ENCODE measurements at places on chromosomes 6 and 20.

DNA sequence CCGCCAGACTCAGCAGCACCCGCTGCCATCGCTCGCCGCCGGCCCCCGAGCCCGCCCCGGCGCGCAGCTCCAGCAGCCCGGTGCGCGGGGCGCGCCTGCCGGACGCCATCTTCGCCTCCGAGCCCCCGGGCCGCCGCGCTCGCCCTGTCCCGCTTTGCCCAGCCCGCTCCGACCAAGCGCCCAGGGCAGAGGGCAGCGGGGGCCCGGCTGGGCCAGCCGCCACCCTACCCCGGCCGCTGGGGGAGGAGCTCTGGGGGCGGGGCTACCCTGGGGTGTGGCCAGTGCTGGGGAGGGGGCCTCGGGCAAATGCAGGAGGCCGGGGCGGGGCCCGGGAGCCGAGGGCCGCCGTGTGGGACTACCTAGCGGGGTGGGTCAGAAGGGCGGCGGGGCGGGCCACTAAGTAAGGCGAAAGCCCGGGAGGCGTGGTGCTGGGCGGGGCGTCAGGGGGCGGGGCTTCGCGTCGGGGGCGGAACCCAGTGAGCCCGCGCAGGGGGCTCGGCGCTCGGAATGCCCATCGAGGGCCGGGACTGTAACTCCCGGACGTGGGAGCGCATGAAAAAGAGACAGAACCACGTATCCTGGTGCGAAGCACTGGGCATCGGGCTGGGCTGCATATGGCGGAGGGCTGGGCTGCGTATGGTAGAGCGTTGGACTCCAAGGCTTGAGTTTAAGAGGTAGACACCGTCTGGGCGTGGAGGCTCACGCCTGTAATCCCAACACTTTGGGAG is at the start of gene SNTA1:
TSS of gene SNTA1 (minus strand) at position 252 of the 728 bp plus-strand sequence. CDS start at position 109, 143 bp downstream.
- peak; percentile 73 for DNase-seq

GRCh38 chr6:132971676-132972075 is 157.3 kb downstream of the RPS12 start:
- DNase-seq = no peak

GRCh38 chr6:106546261-106546690 is 83.0 kb downstream of the RTN4IP1 start:
- DNase-seq = no peak

DNA sequence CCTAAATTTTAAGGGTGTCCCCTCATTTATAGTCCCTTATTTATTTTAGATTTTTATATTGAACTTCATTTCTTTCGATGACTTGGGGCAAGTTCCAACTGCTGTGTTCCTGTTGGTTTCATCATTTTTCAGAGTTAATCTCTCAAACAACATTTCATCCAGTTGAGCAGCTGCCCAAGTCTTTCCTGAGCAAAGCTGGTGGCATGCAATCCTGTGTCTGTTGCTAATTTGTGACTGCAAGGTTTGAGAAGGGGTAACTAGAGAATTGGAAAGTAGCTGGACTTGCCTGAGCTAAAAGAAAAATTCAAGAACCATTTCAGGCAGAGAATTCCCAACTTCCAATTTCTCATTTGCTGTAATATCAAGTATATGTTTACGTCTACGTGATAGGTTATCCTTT is 881.5 kb upstream of the SLC35B3 start:
- no peak for DNase-seq

- no peak for DNase-seq
Measured at GRCh38 chr20:63365601-63366389, 4.6 kb upstream of the CHRNA4 start.

DNA sequence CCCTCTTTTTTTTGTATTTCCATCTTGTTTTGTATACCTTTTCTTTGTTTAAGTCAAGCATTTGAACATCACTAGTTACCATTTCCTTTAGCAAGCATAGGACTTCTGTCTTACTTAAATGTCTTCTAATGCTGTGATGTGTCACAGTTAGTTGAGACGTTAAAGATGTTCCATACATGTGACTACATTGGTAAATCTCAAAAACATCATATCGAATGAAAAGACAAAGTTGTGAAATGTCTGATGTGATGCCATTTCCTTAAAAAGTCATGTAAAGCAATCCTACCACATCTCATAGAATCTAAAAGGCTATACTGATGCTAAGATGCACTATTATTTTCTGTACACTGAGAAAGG is 26.8 kb downstream of the SLC16A10 start:
- DNase-seq = no peak

DNA sequence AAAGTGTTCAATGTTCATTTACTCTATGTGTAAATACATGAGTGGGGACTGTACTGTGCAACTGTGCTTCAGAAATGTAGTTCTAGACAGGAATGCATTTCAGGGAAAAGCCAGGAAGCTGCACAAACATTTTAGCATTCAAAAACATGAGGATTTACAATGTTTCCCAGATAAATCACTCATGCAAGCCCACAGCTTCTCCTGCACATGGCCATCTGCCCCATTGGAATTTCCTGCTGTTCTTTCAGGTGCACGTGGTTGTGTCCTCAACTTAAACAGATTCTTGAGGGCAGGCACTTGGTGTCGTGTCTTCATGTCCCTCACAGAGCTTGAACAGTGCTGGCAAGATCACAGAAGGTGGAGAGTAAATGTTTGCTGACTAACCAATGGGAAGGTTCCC is 101.5 kb downstream of the UNC5CL start:
- DNase-seq = no peak

- DNase-seq = no peak
Measured at GRCh38 chr6:15378866-15379265, 133.0 kb downstream of the JARID2 start.

DNA sequence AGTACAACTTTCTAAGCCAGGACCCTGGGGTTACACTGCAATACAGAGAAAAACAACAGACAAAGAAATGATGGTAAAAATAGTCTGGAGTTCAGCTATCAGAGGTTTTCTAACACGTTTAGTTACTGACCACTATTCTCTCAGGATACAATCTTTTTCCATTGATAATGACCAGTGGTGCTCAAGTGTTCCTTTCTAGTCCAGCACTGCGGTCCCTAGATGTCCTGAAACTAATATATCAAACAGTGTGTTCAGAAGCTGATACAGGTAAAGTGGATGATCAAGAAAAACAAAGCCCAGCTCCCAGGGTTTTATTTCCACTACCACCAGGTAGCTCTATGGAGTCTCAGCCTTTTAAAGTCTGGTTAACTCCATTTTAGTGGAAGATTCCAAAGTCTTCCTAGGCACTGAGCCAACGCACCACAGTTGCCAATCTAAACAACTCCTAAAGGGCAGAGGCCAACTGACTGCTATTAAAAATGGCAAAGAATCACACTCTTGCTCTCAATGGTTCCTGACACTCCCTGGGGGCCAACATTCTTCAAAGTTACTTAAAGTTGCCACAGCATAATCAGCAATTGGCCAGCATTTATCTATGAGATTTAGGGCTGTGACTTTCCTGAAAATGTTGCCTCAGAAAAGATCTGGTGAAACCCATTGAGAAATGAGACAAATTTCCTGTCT is 38.2 kb downstream of the DZANK1 start:
- no peak for DNase-seq

- DNase-seq = no peak
Measured at GRCh38 chr6:3489027-3489757, 32.3 kb upstream of the SLC22A23 start.

DNA sequence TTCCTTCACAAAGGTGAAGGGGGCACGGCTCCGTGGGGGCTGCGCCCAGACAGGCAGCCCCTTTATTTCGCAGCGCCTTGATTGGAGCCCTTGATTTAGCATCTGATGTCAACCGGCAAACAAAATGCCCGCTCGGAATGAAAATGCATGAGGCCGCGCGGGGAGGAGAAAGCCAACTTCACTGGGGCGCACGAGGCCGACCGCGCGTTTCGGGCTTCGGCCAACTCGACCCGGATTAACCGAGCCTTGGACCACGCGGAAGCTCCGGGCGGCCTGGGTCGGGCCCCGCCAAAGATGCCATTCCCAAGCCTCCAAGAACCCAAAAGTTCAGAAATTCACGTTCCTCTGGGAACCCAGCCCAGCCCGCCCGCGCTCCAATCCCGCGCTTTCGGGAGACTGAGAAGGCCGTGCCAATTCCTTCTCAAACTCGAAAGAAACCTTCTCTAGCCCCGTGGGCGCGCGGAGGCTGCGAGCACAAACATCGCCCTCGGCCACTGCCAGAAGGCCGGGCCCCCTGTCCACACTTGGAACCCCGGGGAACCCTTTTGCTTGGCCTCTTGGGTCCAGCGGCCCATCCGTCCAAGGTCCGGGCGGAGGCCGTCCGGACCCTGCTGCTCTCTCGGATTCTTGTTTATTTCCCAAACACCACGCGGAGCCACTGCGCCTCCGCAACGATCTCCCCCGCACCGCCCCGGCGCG is 879 bp upstream of the INSM1 start:
- DNase-seq = no peak

DNA sequence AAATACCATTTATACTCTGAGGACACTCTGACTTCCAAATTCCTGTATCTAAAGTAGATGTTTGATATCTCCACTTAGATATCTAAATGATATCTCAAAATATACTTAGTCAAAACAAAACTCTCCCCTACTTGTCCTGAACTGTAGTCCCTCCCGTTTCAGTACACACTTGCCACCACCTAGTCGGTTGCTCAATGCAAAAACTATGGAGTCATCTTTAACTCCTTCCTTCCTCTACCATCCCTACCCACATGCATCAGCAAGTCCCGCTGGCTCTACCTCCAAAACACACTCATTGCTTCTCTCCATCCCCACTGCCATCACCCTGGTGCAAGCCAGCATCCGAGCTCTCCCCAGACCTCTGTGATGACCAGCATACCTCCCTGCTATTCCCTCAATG is 13.2 kb downstream of the STX7 start:
- no peak for DNase-seq

DNA sequence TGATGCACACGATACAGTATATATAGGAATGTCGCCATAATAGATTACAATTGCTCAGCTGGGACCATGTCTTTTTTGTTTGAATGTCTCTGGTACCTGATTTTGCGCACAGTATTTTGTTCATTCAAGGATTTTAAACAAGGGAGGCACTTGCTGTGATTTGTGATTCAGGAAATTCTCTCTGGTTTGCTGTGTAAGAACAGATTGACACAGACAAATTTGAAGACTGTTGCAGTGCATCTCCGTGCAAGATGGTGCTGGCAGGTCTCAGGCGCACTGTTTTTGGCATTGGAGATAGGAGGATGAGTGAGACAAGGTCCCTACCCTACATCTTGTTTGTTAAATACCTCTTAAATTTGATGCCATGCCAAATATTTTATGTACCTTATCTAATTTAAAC is 2.5 kb downstream of the MAPRE1 start:
- no peak for DNase-seq

DNA sequence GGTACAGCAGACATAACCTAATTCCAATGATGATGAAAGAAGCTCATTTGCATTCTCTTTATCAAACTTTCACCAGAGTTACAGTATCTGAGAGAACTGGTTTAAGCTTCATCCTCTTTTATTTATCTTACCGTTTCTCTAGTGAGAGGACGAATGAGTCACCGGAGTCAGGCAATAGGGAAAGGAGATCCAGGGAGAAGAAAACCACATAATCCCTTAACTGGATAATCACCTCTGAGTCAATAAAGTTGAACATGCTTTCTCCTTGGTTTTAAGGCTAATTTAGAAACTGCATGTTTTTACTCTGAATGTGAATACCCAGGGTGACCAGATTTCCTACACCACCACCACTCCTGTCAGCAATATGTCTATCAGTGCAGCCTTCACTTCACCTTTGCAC is 313.7 kb upstream of the TBX18 start:
- no peak for DNase-seq

DNA sequence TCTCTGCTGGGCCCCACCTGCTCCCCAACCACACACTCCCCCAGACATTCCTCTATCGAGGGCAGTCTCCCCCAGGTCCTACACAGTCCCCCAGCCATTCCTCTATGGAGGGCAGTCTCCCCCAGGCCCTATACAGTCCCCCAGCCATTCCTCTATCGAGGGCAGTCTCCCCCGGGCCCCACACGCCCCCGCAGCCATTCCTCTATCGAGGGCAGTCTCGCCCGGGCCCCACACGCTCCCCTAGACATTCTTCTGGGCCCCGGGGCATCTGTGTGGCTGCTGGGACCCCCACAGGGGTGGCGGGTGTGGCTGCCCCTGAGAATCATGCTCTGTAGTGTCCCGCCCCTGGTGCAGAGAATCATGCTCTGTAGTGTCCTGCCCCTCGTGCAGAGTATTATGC is 43.6 kb upstream of the BHLHE23 start:
- no peak for DNase-seq

DNA sequence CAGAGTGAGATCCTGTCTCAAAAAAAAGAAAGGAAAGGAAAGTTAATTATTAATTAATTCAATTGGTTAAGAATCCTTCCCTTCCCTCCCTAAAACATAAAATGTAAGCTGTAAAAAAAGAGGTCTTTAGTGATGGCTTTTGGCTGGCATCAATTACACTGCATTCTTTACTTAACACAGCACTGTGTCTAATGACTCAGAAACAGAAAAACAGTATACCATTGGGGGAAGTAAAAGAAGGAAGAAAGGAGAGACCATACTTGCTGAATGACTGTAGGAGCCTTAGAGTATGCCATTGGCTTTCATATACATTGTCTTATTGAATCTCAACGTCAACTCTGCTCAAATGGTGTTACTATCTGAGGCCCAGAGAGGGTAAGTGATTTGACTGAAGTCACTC is 18.3 kb upstream of the CITED2 start:
- no peak for DNase-seq

DNA sequence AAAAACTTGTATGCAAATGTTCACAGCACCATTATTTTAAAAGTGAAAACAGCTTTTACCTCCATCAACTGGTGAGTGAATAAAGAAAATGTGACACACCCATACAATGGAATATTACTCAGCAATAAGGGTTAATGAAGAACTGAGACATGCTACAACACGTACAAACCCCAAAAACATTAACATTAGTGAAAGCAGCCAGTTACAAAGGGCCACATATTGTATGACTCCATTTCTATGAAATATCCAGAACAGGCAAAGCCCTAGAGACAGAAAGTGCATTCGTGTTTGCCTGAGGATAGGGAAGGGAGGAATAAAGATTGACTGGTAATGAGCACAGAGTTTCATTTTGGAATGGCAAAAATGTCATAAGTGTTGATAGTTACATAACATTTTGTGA is 21.5 kb downstream of the EPM2A start:
- DNase-seq = no peak

GRCh38 chr6:3368685-3369084 is 88.2 kb downstream of the SLC22A23 start:
- no peak for DNase-seq

GRCh38 chr20:33442136-33443005 is 1.2 kb downstream of the SNTA1 start:
- no peak for DNase-seq

- no peak for DNase-seq
Measured at GRCh38 chr6:132780770-132781371, 17.6 kb downstream of the SLC18B1 start.

Measured in activated CD8-positive, alpha-beta memory T cell treated with anti-CD3 and anti-CD28 coated beads for 48 hours (primary cell).